Activated CD8-positive, alpha-beta memory T cell treated with anti-CD3 and anti-CD28 coated beads for 4 hours (primary cell): ENCODE measurements at places on chromosomes 16 and 17.

DNA sequence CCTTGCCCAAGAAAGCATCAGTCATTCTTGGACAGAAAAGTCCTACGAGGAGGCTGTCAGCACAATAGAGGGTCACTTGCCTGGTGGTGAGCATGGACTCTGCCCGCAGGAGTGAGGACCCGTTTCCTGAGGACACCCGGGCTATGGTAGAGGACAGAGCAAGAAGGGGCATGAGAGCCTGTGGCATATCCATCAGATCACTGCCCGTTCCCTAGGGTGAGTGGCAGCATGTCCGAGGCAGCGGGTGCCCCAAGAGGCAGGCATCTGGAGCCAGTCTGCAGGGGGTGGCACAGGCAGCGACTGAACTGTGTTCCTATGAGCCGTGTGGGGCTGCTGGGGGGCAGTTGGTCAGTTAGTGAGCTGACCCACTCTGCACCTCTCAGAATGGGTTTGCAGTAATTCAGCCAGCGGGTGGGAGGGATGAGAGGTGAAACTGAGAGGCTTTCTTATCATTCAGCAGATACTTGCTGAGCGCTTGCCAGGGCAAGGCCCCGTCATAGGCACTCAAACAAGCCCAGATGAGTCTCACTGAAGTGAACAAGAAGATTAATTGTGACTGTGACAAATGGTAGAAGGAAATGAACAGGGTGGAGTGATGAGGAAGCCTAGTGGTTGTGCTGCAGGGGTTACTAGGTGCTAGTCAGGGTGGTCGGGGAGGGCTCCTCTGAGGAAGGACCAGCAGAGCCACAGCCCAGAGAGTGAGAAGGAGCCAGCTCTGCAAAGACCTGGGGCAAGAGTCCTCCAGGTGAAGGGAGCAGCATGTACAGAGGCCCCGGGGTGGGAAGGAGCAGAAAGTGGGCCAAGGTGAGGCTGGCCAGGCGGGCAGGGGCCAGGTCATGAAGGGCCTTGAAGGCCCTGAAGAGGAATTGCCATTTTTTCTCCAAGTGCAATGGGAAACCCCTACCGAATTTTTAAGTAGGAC, 87.9 kb downstream of the CLEC16A start:
- DNase-seq = no peak

GRCh38 chr16:66834746-66835145, 4.0 kb upstream of the NAE1 start:
- DNase-seq = no peak

DNA sequence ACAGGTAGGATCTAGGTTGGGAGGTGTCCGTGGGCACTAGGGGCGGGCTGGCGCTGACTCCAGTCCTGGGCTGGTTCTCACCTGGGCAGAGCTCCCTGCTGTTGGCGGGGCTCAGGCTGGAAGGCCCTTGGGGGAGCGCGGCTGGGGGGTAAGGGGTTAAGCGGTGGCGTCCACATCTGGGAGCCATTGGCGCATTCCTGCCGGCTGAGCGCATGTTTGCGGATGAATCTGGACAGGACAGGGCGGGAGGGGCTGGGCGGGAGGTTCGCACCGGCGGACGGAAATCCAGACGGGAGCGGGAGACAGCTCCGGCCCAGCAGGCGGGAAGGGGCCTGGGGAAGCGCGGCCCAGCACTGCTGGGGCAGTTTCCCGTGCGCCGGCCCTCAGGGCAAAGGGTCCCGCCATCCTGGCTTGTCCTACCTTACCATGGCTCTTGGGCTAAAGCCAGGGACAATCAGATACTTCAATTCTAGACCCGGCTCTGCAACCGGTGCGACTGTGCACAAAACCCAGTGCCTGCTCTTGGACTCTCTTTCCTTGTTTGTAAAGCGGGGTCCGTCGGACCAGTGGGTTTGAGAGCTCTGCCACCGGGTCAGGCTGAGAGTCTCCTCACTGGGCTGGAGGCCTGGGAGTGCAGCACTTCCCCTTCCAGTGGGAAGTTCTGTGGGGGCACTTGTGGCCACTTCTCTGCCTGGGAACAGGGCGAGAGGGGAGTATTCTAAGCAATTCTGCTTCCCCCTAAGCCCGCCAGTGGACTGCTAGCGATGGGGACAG, 7.8 kb downstream of the RARA start:
- DNase-seq = no peak

DNA sequence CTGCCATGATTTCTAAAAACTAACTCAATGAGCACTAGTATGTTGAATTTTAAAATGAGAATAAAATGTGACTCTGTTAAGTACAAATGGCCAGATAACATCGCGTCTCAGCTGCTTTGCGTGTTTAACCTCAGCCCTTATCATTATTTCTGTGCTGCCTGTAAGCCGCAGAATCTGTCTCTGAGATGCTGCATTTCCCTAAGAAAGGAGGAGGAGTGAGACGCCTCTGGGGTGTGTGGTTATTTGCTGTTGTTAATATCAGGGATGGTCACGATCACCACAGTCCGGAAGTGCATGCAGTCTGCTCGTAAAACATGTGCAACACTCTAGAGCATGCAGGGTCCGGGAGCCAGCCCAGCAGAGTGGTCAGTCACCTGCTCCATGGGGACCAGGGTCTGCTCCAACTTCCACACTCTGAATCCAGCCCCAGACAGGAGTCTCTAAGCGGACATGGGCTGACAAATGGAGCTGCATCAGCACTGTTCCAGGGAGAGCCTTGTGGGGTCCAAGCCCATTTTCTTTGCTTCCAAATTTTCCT, 342.5 kb downstream of the MAF start:
- no peak for DNase-seq

- no peak for DNase-seq
Observed at GRCh38 chr16:57910696-57911095, 60.2 kb downstream of the CNGB1 start.

DNA sequence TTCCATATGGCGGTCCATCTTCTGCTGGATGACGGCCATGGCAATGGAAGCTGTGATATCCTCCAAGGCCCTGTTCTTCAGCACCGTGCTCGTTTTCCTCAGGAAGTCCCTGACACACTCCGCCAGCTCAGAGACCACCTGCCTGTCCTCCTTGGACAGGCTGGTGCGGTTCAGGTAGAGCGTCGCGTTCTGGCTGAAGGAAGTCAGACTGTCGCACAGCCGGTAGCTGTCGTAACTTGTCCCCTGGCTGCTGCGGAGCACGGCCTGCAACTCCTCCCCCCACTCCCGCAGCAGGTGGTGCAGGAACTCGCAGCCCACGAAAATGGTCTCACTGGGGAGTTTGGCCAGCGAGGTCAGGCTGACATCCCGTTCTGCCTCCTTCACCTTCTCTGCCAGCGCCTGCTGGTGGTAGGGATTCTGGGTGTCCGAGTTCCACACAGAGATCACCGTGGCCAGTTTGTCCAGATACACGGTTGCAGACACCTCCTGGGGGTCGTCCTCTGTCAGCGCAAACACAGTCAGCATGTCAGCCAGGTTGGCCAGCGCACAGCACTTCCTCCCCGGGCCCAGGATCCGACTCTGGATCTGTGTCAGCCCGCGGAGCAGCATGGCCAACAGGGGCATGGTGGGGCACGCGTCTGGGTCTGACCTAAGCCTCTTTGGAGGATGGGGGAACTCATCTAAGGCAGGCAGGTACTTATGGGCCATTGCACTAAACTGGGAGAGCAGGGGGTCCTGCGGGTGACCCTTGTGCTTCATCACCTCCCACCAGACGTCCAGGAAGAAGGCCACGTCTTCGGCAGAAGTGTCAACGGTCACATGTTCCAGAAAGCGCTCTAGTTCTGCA, 5.1 kb downstream of the GEMIN4 start:
- DNase-seq = no peak

- no peak for DNase-seq
Observed at GRCh38 chr17:21376759-21377690, 868 bp downstream of the KCNJ12 start.
